ENCODE measurements at places on chromosomes 6 and 20. TPM values are rescaled to one million over a fixed set of nuclear protein-coding genes. Genes with fewer than 3 reads are reported as not detected.

GRCh38 chr6:154848580-154848979, 115.4 kb downstream of the SCAF8 start:
- no peak overlapping the region for H3K27ac ChIP-seq
- H3K4me3 ChIP-seq = no peak overlapping the region
- peaks cover 11% of the 10 kb centered on the region for H3K36me3 ChIP-seq
- no peaks in the 10 kb centered on the region for H3K27me3 ChIP-seq

DNA sequence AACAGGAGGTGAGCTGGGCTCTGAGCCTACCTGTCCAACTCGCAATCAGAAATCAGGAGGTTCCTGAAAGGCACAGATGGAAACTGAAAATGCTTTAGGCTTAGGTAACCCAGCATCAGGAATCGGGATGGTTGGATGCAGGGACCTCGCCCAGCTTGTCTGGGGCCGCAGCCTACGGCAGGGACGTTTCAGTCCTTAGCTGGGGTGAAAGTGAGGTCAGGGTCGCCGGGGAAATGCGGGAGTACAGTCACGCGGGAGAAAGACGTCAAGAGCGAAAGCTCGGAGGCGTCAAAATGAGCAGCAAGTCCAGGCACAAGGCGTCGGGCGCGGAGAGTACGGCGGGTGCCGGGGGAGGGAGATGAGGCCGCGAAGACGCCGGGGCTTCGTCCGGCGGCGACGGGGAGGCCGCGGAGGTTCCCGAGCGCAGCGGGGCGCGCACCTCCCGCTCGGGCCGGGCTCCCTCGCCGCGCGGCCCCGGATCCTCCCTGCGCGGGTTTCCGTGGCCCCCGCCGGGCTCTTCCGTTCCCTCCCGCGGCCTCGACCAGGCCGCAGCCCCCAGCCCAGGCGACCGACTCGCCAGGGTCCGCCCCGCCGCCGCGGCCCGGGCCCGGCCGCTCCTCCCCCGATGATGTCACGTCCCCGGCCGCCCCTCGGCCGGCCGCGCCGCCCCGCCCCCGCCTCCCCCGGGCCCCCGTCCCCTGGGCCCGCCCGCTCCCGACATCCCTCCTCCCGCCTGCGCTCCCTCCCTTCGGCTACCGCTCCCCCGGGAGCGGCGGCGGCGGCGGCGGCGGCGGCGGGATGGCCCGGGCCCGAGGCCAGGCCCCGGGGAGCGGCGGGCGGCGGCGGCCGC, at the start of gene EBF4:
EBF4 (plus strand) TSS at position 745 of the 850 bp plus-strand sequence. CDS start 866 bp downstream, outside the sequence.
- H3K4me1 ChIP-seq = peaks cover 16% of the 10 kb centered on the region
- H3K4me3 ChIP-seq = peak within 1 kb of the TSS; percentile 60
- DNase-seq = peak; percentile 55
- no peaks in the 10 kb centered on the region for H3K36me3 ChIP-seq

GPSM3 gene
- 23.9 TPM for polyA plus RNA-seq

GRCh38 chr6:157644043-157644810, 178.8 kb upstream of the SNX9 start:
- no peaks in the 10 kb centered on the region for H3K27me3 ChIP-seq
- no peaks in the 10 kb centered on the region for H3K36me3 ChIP-seq
- no peak overlapping the region for H3K4me3 ChIP-seq
- no peak overlapping the region for H3K27ac ChIP-seq
- DNase-seq = no peak

GRCh38 chr20:34951652-34952051, 4.0 kb downstream of the GSS start:
- H3K4me1 ChIP-seq = peaks cover 48% of the 10 kb centered on the region
- no peak overlapping the region for H3K4me3 ChIP-seq
- no peak for DNase-seq
- H3K27ac ChIP-seq = no peak overlapping the region
- H3K36me3 ChIP-seq = no peaks in the 10 kb centered on the region

DNA sequence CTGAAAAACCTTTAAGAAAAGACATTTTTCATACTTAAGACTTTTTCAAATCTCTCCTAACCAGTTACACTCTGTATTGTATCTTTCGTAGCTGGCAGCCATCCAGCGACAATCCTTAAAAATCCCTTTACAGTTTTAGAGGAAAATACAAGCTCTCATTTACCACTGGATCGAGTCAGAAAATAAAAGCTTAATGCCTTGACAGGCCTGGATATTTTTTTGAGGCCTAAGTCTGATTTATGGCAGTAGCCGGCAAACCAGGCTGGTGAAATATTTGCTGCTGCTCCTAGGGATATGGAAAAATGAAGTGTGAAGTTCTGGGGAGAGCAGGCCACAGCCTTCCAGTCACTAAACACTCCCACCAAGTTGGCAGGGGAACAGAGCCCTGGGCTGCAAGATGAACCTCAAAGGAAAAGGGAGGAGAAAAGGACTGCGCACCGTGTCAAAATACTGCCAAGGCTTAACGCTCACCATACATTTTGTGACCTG, 213.0 kb upstream of the SUPT3H start:
- H3K4me3 ChIP-seq = no peak overlapping the region
- H3K27ac ChIP-seq = peak overlapping the region; percentile 39
- no peaks in the 10 kb centered on the region for H3K4me1 ChIP-seq
- no peaks in the 10 kb centered on the region for H3K36me3 ChIP-seq
- DNase-seq = no peak

GRCh38 chr6:130520801-130521200, 155.0 kb downstream of the TMEM200A start:
- H3K4me3 ChIP-seq = no peak overlapping the region
- H3K27ac ChIP-seq = no peak overlapping the region
- H3K27me3 ChIP-seq = no peaks in the 10 kb centered on the region
- no peak for DNase-seq

DNA sequence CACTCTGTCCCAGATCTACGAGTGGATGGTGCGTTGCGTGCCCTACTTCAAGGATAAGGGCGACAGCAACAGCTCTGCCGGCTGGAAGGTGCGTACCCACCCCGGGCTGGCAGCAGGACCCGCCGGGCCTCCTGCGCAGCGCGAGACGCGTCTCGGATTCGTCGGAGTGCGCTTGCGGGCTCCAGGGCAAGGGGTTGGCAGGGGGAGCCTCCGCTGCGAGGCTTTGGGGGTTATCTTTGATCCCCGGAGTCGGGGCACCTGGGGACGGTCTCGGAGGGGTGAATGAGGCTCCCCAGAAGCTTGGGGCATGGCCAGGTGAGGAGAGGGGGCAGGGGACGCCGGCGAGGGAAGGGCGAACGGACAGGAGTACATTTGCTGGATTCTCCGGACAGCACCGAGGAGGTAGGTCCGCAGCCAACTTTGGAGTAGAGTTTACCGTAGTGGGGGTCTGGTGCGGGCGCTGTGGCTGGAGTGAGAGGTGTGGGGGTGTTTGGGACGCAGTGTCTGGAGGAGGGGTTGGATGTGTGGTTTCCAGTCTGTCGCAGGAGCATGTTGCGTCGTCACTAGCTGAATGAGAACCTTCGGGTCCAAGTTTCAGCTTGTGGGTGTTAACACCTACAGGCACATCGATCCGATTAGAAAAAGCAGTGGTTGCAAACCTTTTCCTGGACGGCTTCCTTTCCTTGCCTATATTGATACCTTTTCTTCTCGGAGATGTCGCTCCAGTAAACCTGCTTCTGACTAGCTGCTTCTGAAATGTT, 1.2 kb downstream of the FOXO3 start:
- DNase-seq = no peak
- no peaks in the 10 kb centered on the region for H3K36me3 ChIP-seq
- no peaks in the 10 kb centered on the region for H3K27me3 ChIP-seq
- H3K27ac ChIP-seq = peak overlapping the region; percentile 100
- H3K4me3 ChIP-seq = peak overlapping the region; percentile 91

HTR1E gene
- polyA plus RNA-seq = 1.4 TPM

FAM83D gene
- polyA plus RNA-seq = 3.1 TPM

TMEM74B gene
- polyA plus RNA-seq = 3.2 TPM

GRCh38 chr6:20719980-20720379, 185.7 kb downstream of the CDKAL1 start:
- no peak overlapping the region for H3K27ac ChIP-seq
- no peaks in the 10 kb centered on the region for H3K4me1 ChIP-seq
- no peak for DNase-seq
- H3K27me3 ChIP-seq = no peaks in the 10 kb centered on the region

Data from stomach (tissue), 19 donors.